ENCODE measurements at places on chromosomes 2 and 18.

GRCh38 chr2:67619204-67619603 lies 222.1 kb downstream of the ETAA1 start:
- DNase-seq: no peak

DNA sequence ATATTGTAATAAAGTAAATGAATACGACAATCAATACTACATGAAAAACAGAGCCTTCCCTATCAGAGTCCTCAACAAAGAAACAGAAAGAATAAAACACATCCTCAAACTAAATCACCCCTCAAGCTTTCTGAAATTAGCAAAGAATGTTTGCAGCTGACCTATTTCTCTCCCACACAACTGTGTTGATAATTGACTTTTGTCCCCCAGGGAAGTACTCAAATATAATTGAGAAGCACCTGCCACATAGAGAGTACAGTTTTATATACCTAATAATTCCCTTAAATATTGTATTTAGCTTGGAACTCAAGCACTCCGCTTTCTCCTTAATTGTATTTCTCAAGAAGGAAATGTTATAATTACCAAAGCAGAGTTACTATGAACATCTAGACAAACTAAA lies 12.6 kb downstream of the CACNB4 start:
- DNase-seq: no peak

DNA sequence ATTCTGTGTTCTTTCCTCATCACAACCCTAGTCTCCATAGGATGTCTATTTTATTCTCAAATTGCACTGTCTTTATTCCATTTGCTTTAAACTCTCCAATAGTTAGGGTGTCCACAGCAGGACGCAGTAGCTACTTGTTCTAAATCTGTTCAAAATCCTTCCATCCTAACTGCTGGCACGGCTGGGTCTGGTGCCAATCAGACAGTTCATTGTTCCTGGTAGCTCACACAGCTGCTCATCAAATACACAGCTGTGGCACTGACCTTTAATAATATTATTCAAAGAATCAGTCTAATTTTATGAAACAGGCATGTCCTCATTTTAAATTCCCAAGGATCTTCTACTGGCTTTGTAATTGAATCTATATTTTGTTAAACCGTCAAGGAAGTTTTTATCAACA lies 59.7 kb upstream of the TMEFF2 start:
- no peak for DNase-seq

GRCh38 chr18:78080761-78081160 lies 831.1 kb downstream of the GALR1 start:
- no peak for DNase-seq

- no peak for DNase-seq
Observed at GRCh38 chr18:66558773-66559172, 45.1 kb downstream of the CDH19 start.

GRCh38 chr2:215636816-215637215 lies 200.9 kb upstream of the FN1 start:
- DNase-seq: no peak
